ENCODE measurements at places on chromosomes 16 and 17.

GRCh38 chr16:83231729-83232128 is 576.0 kb upstream of the HSBP1 start:
- no peak overlapping the region for H3K27ac ChIP-seq
- H3K36me3 ChIP-seq: no peaks in the 10 kb centered on the region
- no peaks in the 10 kb centered on the region for H3K4me1 ChIP-seq
- no peak overlapping the region for H3K4me3 ChIP-seq

GRCh38 chr16:81688182-81688581 is 90.9 kb upstream of the PLCG2 start:
- DNase-seq: no peak
- H3K36me3 ChIP-seq: peaks cover 14% of the 10 kb centered on the region
- H3K4me3 ChIP-seq: no peak overlapping the region

DNA sequence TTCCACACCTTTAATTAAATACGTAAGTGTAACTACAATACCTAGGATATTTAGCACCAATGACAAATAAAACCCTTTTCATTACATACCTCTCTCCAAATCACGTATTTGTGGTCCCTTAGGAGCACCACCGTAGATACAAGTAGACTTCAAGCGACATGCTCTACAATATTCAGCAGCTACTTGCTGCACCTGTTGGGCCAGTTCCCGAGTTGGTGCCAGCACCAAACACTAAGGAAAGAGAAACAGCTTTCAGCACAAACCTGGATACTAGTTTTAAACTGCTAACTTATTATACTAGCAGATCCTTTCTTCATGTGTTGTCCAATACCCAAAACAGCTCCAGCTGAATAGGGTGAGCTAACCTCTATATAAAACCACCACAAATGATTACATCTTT is 2.7 kb downstream of the DDX5 start:
- no peak overlapping the region for H3K4me3 ChIP-seq
- DNase-seq: no peak
- H3K36me3 ChIP-seq: peaks cover 48% of the 10 kb centered on the region
- no peaks in the 10 kb centered on the region for H3K27me3 ChIP-seq

DNA sequence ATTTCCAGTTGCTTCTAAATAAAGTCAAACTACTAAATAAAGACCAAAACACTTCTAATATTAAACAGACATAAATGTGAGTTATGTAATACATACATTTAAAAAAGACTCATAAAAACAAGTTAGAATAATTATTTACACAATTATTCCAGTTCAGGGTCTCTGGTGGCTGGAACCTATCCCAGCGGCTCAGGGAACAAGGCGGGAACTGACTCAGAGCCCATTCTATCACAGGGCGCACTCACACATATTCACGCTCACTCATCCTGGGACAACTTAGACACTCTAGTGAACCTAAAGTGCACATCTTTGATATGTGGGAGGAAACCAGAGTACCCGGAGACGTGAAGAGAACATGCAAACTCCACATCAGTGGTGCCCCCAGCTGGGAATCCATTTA is 25.0 kb downstream of the PLXDC1 start:
- no peak for DNase-seq
- no peak overlapping the region for H3K4me3 ChIP-seq
- H3K27me3 ChIP-seq: no peaks in the 10 kb centered on the region
- H3K27ac ChIP-seq: no peak overlapping the region
- H3K4me1 ChIP-seq: no peaks in the 10 kb centered on the region
- H3K36me3 ChIP-seq: no peaks in the 10 kb centered on the region

GRCh38 chr17:8122422-8122923 is 1.4 kb downstream of the HES7 start:
- H3K4me3 ChIP-seq: peak overlapping the region; percentile 57
- no peak overlapping the region for H3K27ac ChIP-seq
- peak; percentile 54 for DNase-seq
- no peaks in the 10 kb centered on the region for H3K27me3 ChIP-seq
- H3K36me3 ChIP-seq: no peaks in the 10 kb centered on the region

DNA sequence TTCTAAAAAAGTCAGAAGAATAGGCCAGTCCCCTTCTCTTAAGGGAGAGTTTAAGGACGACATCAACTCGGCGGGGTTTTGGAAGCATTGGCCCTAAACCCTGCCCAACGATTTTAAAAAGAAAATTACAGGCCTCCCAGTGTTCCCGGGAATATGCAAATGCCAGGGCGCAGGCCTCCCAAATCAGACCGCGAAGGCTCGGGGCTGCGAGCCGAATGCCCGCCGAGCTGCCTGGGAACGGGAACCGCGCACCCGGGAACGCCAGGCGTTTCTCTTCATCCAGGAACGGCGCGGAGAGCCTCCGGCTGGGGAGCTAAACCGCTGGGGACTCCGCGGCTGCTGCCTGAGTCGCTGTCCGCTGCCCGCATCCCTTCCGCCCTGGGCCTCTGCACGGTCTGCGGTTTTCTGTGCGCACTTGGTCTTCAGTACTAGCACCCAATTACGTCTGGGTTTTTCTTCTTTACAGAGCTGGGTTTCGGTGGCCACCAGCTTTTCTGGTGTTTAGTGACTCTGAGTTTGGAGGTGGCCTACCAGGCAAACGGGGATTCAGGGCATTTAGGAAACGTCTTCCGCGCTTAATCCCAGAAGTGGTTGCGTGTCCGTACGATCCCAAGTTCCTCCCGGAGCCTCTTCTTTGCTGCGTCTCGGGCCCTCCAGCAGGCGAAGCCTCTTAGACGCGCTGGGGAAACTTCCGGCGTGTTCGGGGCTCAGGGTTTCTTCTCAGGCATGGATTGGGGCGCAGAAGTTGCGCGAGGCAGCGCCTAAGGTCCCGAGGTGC is 5.7 kb downstream of the IRX5 start:
- H3K36me3 ChIP-seq: no peaks in the 10 kb centered on the region
- no peak overlapping the region for H3K4me3 ChIP-seq
- no peak for DNase-seq
- H3K4me1 ChIP-seq: no peaks in the 10 kb centered on the region

GRCh38 chr16:16083421-16084156 is 134.2 kb downstream of the ABCC1 start:
- no peaks in the 10 kb centered on the region for H3K4me1 ChIP-seq
- H3K36me3 ChIP-seq: no peaks in the 10 kb centered on the region
- no peak overlapping the region for H3K27ac ChIP-seq
- no peak overlapping the region for H3K4me3 ChIP-seq
- no peaks in the 10 kb centered on the region for H3K27me3 ChIP-seq

- no peak overlapping the region for H3K4me3 ChIP-seq
- no peaks in the 10 kb centered on the region for H3K27me3 ChIP-seq
- DNase-seq: no peak
- peaks cover 7% of the 10 kb centered on the region for H3K4me1 ChIP-seq
- no peak overlapping the region for H3K27ac ChIP-seq
- no peaks in the 10 kb centered on the region for H3K36me3 ChIP-seq
Observed at GRCh38 chr16:88636488-88637265, 1.7 kb upstream of the IL17C start.

- DNase-seq: no peak
- no peaks in the 10 kb centered on the region for H3K27me3 ChIP-seq
- no peaks in the 10 kb centered on the region for H3K4me1 ChIP-seq
- no peak overlapping the region for H3K27ac ChIP-seq
- H3K36me3 ChIP-seq: no peaks in the 10 kb centered on the region
Observed at GRCh38 chr16:76713191-76713590, 436.0 kb downstream of the CNTNAP4 start.

DNA sequence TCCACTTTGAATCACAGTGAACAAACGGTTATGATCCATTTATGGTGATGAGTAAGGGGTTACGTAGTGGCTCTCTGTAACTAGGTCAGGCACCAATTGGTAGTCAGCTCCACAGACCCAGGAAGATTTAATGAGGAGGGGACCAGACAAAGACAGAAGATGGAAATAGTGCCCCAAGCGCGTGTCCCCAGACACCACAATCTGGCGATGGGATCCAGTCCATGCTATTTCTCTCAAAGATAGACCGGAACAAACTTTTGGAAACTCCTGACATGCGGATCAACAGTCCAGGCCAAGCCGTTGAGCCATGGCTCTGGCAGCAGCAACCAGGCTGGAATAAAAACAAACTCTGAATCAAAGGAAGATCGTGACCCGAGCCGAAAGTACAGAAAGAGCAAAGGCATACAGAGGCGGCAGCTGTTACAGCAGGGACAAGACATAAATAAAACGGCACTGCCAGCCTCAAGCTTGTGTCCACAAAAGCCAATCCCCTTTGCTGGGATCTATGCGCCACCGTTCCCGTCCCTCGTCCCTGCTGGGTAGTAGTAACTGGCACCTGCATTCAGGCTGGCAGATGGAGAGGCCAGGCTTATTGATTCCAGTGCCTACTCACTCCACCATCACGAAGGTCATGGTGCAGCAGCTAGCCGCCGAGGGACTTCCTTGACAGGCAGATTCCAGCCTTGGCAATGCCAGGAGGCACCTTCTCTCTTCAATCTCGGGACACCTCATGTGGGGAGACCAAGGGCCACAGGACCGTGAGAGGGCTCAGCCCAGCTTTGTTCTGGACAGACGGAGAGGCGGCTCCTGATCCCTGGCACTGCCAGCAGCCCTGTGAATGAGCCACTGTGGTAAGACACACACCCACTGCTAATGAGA is 50.2 kb downstream of the CDH11 start:
- H3K4me1 ChIP-seq: no peaks in the 10 kb centered on the region
- H3K36me3 ChIP-seq: no peaks in the 10 kb centered on the region
- no peaks in the 10 kb centered on the region for H3K27me3 ChIP-seq
- no peak overlapping the region for H3K4me3 ChIP-seq
- H3K27ac ChIP-seq: no peak overlapping the region

DNA sequence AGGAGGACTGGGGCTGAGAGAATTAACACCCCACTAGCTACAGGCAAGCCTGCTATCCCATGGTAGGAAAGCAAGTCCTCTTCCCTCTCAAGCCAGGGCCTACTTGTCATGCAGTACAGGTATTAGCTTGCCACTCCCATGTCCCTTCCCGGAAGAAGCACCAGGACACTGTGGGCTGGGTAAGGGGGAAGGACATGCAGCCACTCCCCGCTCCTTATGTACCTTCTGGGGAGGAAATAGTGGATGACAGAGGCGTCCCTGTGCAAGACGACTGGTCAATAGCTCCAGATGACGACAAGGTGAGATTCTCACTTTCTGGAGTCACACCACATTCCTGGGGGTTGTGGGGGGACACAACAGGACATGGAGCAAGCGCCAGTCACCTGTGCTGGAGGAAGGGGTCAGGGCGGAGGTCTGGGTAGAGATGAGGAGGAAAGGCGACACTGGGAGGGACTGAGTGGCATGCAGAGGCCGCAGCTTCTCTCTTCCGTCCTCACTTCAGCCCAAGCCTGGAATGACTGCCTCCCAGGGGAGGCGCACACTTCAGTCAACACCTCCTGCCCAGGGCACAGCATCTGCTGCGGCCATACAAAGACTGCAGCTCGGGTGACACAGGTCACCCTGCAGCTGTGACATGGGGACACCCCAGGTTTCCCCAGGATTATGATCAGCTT is 15.1 kb upstream of the FOXJ1 start:
- no peaks in the 10 kb centered on the region for H3K4me1 ChIP-seq
- no peak overlapping the region for H3K27ac ChIP-seq
- no peaks in the 10 kb centered on the region for H3K27me3 ChIP-seq
- H3K36me3 ChIP-seq: no peaks in the 10 kb centered on the region
- no peak overlapping the region for H3K4me3 ChIP-seq

DNA sequence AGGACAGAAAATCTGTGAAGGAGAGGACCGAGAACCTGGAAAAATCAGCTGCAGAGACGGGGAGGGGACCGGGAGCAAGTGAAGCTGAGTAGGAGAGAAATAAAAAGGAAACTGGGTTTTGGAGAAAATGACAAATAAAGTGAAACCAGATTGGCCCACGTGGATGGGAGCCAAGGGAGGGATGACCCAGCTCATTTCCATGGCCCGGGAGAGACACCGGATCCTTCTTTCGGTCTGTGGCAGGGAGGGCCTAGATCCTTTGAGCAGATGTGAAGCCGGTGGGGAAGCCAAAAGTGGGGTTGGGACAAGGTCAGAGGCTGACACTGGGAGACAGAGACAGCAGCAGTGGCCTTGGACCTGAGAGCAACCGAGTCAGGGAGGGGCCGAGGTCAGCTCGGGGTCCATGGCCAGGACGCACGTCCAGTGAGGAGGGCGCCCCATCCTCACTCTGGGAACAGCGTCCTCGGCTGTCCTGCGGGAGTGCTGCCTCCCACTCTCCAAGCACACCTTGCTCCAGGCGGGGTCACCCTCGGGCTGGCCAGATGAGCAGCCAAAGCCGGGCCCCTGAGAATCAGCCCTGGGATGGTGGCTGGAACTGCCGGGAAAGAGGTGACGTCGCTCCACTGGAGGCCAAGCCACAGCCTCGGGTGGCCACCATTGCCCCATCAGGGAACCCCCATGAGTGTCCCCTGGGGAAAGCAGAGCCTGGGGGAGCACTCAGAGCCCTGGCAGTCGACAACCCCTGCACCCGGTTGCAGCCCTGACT is 50.8 kb upstream of the CDR2 start:
- H3K27ac ChIP-seq: peak overlapping the region; percentile 24
- no peaks in the 10 kb centered on the region for H3K4me1 ChIP-seq
- H3K36me3 ChIP-seq: no peaks in the 10 kb centered on the region

- DNase-seq: no peak
- H3K4me1 ChIP-seq: no peaks in the 10 kb centered on the region
- H3K36me3 ChIP-seq: no peaks in the 10 kb centered on the region
- no peak overlapping the region for H3K27ac ChIP-seq
- no peaks in the 10 kb centered on the region for H3K27me3 ChIP-seq
Observed at GRCh38 chr16:10616756-10617640, 36.6 kb upstream of the EMP2 start.

DNA sequence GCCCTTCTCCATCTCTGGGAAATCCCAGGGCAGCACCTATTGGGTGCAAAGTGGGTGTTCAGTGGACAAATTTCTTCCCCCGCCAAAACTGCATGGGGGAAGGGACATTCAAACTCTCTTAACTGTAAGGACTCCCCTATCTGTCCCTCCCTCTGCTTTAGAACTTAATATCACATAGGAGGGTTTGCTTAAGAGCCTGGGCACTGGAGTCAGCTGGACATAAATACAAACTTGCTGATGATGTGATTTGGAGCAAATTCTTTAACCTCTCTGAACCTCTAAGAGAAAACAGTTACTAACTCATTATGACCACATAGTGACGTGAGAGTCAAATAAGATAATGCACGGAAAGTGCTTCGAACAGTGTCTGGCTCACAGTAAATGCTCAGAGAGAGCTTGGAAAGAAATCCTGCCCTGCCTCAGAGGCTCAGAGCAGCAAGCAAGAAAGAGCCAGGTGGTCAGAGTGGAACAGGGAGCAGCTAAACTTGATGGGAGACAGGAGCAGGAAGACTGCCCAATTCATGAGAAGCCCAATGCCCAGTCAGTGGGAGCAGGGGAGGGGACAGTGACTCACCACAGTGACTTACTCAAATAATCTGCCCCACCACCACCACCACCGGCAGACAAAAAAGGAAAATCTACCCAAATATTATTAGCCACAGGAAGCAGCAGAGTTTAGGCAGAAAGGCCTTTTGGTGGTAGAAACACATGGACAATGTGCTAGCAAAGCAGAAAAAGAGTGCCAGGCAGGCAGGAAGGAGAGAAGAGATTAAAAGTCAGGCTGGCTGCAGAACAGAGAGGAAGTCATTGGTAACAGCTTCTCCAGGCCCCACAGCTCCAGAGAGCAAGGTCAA is 23.9 kb upstream of the CCL1 start:
- DNase-seq: no peak
- H3K36me3 ChIP-seq: no peaks in the 10 kb centered on the region
- no peak overlapping the region for H3K27ac ChIP-seq
- no peak overlapping the region for H3K4me3 ChIP-seq
- no peaks in the 10 kb centered on the region for H3K27me3 ChIP-seq
